Brain microvascular endothelial cell (primary cell): ENCODE measurements at places on chromosomes 7 and 10.

DNA sequence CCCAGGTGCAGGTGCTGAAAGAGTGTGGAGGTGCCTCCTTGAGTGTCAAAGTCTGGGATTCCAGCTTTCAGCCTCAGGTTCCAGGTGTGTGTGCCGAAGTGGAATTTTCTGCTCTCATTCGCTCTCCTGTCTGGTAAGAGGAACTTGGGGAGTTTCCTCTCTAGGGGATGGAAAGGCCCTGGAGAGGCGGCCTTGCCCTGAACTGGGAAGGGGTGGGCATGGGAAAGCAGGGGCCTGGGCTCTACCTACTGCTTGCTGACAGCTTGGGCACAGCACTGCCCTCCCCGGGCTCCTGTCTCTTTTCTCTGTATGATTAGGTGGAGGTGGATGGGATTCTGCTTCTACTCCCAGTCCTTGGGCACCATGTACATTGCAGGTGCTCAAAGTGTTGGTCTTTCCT lies 192.8 kb downstream of the ZNF716 start:
- no peak for DNase-seq

DNA sequence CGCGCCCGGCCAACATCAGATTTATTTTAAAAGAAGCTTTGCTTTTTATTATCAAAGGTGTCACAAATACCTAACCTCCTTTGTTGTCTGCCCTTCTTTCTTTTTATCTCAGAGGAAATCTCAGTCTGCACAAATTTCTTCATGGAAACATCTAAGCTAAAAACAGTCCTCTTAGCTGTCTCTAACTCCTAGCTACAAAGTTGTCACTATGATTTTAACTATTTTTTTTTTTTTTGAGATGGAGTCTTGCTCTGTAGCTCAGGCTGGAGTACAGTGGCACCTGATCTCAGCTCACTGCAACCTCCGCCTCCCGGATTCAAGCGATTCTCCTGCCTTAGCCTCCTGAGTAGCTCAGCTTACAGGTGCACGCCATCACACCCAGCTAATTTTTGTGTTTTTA lies 7.3 kb downstream of the TRA2A start:
- no peak for DNase-seq

GRCh38 chr7:92763636-92764423 lies 72.5 kb downstream of the CDK6 start:
- peak; percentile 86 for DNase-seq

DNA sequence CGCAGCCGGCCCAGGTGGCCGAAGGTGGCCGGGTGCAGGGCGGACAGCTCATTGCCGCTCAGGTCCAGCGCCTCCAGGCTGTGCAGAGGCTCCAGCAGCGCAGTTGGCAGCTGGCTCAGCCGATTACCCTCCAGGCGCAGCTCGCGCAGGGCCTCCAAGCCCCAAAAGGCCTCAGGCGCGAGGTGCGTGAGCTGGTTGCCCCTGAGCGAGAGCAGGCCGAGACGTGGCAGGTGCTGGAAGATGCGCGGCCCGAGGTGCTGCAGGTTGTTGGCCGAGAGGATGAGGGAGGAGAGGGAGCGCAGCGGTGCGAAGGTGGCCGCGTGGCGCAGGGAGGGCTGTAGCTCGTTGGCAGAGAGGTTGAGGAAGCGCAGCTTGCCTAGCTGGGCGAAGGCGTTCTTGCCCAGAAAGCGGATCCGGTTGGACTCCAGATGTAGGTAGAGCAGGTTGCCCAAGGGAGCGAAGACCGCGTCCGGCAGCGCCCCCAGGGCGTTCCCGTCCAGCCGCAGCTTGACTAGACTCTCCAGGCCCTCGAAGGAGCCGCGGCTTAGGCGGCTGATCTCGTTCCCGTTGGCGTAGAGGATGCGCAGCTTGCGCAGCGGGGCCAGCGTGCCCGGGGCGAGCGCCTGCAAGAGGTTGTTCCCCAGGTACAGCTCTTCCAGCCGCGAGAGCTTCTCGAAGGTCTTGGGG lies 923 bp downstream of the TRIL start:
- no peak for DNase-seq

DNA sequence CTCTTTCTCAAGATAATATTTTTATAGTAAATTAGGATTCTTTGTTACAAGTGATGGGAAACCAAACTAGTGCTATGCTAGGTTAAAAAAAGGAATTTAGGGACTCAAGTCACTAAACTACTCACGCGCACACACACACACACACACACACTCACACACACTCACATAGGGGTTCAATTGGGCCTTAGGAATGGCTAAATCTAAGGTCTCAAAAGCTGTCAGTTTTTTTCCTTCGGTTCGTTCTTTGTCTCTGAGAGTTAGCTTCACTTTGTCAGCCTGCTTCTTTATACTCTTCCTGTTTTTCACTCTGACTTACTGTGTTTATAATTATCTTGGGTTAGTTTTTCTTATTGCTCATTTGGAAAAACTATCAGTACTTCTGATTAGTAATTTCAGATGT lies 138.9 kb downstream of the ADK start:
- DNase-seq = no peak

DNA sequence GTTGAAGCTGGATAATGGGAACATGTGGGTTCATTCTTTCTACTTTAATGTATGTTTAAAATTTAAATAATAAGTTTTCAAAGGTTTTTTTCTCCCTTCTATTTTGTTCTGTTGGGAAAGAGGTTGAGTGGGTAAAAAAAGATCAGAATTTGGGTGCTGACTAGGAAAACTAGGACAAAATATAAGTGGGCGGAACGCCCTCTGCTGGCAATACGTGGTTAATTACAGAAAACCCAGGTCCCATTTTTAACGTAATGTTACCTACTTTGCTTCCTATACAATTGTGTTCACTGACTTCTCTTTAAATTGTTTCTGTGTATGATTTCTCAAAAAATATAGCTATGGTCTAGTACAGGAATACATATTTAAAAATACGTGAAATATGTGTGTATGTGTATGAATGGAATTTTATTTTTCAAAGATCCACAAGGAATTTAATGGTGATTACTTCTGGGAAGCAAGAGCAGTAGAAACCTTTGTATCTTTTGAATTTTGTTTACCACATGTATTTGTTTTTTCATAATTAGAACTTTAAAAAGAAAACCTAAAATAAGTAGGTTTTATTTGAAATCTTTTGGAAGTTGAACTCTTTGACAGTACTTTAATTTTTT lies 8.7 kb downstream of the ECD start:
- peak; percentile 57 for DNase-seq

GRCh38 chr7:99733448-99733847 lies 1.5 kb downstream of the CYP3A7 start:
- DNase-seq = no peak

DNA sequence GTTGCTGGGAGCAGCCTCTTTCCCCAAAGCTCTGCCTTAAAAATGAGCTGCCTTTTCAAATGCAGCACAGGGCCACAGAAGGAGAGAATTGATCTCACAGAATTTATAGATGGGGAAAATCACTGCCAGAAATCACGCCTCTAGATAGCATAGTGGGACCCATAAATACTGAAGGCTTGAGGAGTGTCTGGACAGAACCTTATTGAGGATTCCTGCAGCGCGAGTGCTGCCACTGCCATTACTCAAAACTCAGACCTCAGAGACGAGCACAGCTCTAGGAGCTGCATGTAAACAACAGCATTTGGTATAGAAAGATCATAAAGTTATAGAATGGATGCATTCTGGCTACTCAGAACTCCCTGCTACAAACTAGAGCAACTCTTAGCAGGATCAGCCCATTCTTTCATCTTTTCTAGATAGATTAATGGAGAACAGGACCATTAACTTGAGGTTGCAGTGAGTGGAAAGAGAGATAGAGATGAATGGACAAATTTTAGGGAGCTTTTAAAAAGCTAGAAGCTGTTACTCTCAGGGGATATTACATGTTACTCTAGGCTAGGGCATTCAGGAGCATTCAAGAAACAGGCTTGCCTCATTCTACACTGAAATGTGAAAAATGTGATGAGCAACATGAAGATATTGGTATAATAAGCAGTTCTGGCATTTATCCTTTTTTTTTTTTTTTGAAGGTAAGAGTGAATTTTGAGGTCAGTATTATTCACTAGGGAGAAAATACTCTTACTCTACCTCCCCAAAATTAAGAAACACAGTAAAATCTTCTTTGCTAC lies 267.2 kb upstream of the SLC26A5 start:
- no peak for DNase-seq

DNA sequence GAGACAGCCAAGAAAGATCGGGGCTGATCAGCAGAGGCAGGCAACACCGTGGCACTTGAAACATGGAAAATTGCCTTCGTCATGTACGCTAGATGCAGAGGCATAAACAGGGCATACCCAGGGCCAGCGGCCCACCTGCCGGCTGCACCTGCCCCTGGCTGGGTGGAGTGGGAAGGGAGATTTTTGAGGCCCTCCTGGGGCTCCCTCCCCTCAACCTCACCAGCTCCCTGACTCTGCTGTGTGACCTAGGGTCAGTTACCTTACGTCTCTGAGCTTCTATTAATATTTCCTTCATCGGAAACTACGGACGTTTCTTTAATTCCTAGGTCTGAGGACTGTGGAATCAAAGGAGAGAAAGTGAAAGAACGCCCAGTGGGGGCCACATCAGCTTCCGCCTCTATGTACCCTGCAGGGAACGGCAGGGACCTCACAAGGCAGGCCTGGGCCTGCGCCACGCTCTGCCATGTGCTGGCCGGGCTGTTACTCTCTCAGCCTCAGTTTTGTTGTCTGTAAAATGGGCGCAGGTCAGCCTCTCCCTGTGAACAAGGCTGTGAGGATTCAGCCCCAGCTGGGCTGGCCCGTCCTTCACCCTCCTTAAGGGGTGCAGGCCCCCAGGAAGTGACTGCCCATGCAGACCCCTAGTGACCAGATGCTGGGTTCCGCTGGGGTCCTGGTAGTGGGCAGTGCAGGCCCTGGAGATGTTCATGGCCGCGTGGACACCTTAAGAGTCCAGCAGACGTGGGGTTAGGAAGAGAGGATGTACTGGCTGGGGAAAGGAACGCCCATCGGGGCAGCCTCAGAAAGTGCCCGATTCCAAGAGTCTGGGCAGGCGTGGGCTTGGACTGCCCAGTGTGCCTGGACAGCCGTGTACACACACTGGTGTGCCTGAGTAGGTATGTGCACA lies 22.7 kb downstream of the ELFN1 start:
- no peak for DNase-seq

- DNase-seq = no peak
These were observed 2.6 kb downstream of the GTPBP4 start for GRCh38 chr10:990808-991207.

DNA sequence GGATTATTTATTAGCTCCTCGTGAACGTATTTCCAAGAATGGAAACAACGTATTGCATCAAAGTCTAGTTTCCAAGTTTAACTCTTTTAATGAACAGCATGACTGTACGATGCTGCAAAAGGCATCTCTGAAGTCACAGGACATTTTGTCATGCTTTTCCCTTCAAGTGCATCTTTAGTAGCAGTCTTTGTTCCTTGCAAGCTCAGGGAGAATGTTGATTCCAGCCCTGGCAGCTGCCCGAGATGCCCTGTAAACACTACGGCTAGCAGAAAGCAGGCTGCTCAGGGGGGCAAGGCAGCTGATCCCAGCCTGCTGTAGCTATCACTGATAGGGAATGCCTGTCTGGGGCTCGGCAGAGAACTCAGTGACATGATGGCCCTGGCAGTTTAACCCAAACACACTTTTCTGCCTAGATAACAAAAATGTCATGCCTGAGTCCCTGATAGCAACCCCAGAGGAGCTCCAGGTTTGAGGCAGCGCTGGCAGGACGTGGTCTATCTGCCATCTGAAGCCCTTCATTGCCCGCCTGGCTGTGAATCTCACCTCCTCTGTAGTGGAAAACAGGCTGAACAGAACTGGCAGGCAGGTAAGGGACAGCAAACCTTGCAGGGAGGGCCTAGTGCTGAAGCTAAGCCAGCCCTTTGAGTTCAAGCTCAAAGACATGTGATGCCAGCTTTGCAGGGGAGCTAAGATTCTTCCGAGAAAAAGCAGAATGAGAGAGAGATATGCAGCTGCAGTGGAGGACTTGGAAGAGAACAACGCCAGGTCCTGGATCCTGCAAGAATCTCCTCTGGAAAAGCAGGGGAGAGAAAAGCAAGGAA lies 264.6 kb downstream of the SNX10 start:
- no peak for DNase-seq

GRCh38 chr7:131013716-131014115 lies 279.7 kb upstream of the KLF14 start:
- no peak for DNase-seq

- no peak for DNase-seq
These were observed 76.8 kb upstream of the INSIG1 start for GRCh38 chr7:155220903-155221302.

DNA sequence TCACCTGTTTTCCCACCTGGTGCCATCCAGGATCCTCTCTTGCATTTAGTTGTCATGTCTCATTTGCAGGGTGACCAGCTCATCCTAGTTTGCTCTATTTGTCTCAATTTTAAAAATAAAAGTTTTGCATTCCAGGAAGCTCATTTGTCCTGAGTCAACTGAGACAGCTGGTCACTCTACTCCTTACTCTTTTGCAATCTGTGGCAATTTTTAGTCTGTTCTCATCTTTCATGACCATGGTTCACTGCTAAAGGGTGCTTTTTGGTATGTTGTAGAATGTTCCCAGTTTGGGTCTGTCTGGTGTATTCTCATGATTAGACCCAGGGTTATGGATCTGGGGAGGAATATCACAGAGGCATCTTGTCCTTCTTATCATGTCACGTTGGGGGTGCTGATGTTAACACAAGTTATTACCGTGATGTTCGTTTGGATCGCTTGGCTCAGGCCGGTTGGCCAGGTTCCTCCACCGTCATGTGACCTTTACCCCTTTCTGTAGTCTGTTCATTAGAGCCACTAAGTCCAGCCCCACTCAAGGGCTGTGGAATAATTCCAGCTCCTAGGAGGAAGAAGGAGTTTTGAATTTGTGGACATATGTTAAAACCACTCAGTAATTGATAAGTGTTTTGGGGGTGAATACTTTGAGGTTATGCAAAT lies 103.3 kb upstream of the IGFBP3 start:
- DNase-seq = no peak

- DNase-seq = no peak
These were observed 150.6 kb downstream of the TPST1 start for GRCh38 chr7:66355756-66356155.

GRCh38 chr10:14953424-14954000 lies 384 bp downstream of the DCLRE1C start:
- peak; percentile 56 for DNase-seq

DNA sequence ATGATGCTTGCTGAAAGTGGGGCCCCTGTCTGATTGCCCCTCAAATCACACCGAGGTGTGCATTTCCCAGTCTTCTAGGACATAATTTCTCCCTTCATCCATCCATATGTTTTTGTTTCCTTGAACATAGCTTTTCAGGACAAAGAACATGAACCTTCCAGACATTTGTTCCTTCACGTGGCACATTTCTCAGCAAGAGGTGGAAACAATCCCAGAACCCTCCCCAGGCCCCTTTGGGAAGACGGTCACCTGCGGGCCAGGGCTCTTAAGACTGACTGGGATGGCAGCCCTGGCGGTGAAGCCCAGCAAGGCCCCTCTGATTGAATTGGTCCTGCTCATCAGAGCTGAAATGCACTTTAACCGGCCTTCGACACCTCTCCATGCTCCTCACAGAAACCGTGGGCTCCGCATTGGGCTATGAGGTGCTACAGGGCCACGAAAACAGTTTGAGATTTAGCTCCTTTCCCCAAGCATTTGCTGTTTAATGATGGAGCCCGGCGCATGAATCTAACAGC lies 522.5 kb upstream of the DPP6 start:
- no peak for DNase-seq
